ENCODE measurements at places on chromosomes 12 and 14.

DNA sequence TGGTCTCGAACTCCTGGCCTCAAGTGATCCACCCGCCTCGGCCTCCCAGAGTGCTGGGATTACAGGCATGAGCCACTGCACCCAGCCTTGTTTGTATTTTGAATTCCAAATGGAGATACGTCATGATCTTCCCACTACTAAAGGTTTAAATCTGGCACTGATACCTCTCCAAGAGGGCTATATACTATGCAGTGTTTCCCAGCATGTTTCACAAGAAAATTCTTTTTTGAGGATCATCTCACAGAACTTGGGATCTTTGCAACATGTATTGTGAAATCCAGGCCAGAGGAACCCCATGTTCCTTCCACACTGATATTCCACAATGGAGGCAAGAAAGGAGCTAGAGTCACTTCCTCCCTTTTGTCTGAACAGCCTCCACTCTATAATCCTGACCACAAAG, 112.7 kb downstream of the NT5DC3 start:
- DNase-seq, result peak; percentile 73

DNA sequence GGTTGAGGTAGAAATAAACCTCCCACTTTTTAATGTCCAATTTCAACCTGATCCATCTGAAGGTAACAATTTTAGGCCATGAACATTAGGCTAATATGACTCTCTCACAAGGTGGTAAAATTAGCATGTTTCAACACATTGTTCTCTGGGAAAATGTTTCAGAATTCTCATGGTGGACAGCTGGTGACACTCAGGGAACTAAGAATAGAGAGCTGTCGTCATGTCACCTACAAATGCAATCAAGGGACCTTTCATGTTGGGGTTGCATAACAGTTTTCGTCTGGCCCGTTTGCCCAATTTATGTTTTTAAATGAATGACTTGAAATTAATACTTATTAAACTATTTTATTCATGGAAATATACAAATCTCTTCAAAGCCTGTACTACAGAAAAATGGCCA, 180.7 kb upstream of the PRICKLE1 start:
- no peak for DNase-seq

DNA sequence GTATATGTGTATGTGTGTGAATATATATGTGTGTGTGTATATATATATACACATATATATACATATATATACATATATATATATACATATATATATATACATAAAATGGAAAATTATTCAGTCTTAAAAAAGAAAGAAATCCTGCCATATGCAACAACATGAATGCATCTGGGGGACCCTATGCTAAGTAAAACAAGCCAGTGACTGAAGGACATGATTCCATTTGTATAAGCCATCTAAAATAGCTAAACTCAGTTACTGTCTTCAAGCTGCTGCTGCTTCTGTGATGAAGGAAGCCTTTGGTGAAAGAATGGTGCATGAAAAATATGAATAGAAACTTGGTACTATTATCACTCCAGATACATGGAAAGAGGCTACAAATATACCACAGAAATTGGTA, 118.6 kb downstream of the ATXN7L3B start:
- DNase-seq, result no peak

GRCh38 chr12:131159660-131160059, 206.0 kb downstream of the ADGRD1 start:
- DNase-seq, result no peak

DNA sequence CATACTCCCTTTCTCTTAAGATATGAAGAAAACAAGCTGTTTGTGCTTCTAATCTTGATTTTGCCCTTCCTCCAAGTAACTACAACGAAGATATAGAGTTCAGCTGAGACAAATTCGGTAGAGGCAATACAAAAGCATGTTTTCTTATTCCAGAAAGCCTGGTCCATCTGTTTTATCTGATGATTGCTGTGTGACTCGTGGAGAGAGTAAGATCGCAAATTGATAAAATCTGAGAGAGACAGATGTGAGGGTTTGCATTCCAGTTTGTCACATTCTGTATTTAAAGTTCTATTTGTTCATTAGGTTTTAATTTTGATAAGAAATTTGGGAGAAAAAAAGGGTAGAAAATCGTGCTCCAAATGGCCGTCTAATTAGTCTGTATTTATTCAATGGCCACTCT, 192.1 kb downstream of the CPNE8 start:
- DNase-seq, result no peak

Data from AG10803 (cell line).